Stimulated activated CD4-positive, alpha-beta T cell treated with anti-CD3 and anti-CD28 coated beads, Interleukin-2, amount 100 ng/mL, for 48 hours (primary cell): ENCODE measurements at places on chromosomes 7 and 10.
A peak's percentile ranks its signal among the peaks of the same experiment; 100 is the strongest.

DNA sequence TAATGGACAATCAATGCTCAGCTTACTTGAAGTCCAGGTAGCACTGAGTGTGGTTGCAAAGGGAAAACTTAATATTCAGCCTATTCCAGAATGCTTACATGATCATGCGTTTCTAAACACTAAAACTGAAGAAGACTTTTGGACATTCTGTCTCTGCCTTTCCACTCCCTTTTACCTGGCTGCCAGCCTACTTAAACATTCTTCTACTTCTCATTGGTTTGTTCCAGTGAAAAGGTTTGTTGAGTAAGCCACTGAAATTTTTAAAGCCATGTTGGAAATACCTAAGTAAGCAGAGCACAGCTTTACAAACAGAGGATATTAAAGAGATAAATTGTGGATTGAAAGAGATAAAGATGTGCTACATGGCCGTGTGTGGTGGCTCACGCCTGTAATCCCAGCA, 1280.8 kb upstream of the AUTS2 start:
- DNase-seq, result no peak

DNA sequence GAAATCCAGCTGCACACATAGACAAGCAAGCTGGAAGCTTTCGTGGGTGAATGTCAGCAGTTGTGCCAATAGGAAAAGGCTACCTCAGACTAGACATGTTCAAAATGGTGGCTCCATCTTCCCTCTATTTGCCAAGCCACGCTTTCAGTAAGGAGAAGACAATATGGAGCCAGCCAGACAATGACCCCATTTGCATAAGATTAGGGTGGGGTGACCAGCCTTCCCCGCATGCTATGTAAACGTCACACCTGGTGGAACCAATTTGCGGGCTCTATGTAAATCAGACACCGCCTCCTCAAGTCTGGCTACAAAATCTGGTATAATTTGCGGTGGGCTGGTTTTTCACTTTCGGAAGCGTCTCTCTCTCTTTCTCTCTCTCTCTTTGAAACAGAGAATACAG, 297.4 kb upstream of the PCDH15 start:
- no peak for DNase-seq

DNA sequence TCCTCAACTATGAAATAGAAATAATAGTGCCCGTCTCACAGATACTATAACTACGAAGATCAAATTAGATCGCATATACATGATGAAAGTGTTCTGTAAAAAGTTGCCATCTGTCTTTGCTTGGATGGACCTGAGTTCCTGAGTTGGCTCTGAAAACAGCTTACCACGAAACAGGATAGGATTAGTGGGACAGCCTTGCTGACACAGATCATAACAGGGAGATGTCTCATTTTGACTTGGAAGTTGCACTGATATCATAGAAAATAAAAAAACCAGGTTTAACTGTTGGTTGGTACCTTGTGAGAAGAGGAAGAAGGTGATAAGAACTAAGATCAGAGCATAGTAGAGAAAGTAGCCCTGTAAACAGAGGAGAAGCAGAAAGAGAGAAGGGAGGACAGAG, 79.3 kb upstream of the AGBL3 start:
- DNase-seq, result no peak

DNA sequence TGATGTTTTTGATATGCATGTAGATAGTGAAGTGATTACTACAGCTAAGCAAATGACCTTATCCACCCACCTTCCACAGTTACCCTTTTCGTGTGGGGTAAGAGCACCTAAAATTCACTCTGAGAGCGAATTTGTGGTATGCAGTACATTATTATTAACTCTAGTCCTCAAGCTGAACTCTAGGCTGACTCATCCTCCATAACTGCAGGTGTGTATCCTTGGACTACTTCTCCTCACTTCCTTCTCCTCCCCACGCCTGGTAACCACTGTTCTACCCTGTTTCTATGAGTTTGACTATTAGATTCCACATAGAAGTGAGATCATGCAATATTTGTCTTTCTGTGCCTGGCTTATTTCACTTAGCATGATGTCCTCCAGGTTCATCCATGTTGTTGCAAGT, 484.6 kb downstream of the GATA3 start:
- no peak for DNase-seq

DNA sequence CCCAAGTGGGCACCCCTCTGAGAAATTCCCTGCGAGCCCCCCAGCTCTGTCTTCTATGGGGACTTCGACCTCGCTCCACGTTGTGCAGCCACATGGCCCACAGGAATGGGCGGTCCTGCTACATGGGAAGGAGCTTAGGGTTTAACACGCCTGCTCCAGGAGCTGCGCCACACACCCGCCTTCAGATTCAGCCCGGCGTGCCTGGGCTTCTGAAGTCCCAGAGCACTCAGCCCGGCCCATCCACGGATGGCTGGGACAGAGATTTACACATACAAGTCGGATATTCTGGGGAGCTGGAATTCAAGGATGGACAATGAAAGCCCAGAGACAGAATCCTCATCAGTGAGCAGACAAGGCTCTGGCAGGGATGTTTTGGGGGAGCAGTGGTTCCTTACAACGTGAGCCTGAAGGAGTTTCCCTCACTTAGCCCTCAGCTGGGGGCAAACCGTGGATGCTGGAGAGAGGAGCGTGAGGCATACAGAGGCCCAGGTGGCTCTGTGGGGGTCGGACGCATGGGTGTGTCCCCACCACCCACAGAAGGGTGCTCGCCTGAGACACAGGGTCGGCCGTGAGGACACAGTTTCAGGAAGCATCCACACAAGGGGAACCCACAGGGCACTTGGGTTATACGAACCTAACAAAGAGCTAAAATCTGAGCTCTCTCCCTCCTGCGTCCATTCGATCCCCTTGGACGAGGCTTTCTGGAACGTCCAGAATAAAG, 372.9 kb downstream of the DNAJB6 start:
- DNase-seq, result no peak

DNA sequence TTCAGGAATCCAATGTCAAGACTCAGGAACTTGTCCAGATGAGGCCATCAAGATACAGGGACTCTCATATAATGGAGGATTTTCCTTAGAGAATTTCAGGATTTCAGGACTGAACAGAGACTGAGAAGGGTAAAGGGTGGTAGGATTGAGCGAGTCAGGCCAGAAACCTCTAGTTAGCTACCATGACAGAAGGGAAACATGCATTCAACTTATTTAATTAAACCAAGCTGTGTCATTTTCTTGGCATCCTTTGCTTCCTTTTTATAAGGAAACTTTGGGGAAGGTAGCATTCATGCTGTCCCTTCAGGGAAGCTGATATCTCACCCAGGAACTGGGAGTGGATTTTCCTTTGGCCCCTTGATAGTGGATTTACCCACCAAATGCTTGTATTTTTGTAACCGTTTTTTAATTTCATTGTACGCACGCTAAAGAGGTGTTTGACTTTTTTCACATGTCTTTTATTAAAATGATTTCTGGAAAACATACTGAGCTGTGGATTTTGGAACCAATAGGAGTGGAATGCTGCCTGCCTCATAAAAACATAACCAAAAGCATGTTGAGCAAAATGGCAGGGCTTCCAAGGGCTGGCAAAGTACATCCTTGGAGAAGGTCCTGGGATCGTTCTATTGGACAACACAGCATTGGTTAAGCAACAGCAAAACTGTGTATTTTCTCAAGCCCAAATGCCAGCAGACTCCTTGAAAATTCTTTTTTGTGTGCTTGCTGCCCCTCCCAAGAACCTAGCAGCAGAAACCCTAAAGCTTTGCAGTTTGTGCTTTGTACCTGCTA, 104.5 kb downstream of the CXCL12 start:
- DNase-seq, result no peak

DNA sequence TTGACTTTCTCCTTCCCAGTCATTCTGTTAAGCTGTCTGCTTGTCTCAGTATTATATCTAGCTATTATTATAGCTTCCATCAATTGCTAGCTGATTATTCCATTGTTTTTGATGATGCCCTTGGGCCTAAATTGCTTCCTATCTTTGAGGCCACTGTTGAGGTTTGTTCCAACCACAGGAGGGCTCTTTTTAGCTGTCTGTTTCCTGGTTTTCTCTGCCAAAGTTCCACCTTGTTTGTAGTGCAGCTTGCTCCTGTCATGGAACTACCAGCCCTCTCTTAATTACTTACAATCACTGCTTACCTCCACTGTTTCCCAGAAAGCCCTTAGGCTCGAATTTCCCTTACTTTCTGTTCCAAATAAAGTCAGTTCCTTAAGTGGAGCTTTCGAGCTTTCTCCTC, 118.7 kb upstream of the SEC61G start:
- DNase-seq, result no peak

DNA sequence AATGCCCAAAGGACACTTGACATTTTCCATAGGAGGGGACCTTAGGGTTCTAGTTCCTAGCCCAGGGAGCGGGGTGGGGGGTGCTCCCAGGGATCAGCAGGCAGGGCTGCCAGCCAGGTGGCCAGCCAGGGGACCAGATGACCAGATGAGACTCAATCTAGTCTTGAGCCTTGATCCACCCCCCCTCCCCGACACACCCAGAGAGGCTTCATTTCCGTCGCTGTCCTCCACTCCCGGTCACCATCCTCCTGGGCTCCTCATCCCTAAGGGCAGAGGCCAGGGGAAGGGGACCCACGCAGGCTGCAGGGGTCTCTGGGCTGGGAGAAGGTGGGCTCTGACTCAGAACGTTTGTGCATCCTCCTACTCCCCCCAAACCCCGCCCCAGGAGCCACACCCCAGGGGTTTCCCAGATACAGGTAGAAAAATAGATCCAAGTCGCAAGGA, 1.0 kb downstream of the STX1A start:
- DNase-seq, result no peak

DNA sequence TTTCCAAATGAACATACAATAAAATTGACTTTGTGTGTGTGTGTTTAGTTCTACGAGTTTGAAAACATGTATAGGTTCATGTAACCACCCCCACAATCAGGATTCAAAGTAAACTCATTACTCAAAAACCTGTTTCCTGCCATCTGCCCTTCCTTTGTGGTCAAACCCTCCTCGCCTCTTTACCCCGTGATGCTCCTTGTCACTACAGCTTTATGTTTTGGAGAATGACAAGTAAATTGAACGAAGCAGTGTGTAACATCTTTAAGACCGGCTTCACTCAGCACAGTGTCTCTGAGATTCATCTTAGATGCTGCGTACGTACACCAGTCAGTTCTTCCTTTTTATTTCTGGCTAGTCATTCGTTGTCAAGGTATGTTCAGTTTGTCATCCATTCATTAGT, 54.6 kb upstream of the MKI67 start:
- peak; percentile 20 for DNase-seq

GRCh38 chr10:70500368-70500767, 21.8 kb downstream of the PALD1 start:
- no peak for DNase-seq

DNA sequence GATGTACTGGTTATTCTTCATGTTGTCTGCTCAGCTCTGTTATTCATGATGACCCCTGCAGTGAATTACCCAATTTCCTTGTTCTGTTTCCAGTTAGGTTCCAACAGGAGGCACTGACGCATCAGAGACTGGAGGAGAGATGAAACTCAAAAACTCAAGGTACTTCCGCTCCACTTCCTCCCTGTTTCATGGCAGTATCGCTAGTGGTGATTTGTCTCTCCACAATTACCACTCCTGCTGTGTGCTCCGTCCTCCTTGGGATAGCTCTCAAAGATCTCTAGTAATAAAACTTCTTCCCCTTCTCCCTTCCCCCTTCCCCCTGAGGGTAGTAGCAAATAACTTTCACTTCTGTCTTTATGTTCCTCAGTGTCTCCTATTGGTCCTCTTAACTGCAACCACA, 107.4 kb upstream of the ABCB5 start:
- DNase-seq, result no peak

DNA sequence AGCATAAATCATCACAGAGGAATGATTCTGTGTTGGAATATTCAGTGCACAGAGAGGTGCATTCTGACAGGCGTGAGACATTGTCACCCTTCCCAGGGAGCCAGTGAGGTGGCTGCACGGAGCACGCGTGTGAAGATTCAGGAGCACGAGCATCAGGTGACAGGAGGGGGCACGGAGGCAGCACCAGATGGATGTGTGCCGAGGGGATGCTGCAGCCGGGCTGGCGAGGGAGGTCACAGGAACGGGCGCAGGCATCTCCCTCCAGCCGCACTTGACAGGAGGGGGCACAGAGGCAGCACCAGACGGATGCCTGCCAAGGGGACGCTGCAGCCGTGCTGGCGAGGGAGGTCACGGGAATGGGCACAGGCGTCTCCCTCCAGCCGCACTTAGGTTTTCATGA, 66.5 kb downstream of the DIP2C start:
- DNase-seq, result no peak

DNA sequence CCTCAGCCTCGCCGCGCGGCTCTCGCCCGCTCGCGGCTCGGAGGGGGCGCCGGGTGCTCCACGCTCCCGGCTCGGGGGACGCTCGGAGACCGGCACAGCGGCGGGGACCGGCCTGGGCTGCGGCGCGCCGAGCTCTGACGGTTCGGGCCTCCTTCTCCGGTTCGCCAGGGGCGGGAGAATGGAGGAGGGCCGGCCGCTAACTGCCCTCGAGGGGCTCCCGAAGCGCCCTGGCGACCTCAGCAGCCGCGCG, 232 bp upstream of the GRID1 start:
- DNase-seq, result no peak

DNA sequence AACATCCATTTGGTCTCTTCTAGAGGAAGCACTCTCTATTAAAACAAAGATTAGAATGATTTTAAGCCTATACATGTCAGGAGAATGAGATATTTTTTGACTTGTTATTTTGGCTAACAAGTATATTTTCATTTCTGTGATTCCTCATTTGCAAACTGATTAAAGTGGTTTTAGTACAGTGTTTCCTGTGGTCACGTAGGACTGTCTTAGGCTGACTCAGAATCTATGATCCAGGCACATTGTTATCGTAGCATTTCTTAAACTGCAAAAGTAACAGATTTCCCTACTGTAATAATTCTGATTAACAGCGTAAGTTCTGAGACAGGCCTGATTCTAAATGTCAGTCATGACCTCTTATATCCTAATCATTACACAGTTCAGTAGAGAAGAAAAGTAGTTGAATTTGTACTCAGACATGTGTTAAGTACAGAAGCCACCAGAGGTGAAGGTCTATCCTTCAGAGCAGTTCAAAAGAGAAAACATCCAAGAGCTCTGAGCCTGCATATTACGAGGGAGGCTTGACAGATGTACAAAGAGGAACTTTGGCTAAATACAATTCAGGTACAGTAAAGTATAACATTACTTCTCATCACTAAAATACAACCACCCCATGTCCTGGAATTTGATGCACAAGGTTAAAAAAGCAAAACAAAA, 124.1 kb upstream of the TEX47 start:
- DNase-seq, result no peak

GRCh38 chr10:112753961-112754411, 196.1 kb upstream of the TCF7L2 start:
- DNase-seq, result no peak

DNA sequence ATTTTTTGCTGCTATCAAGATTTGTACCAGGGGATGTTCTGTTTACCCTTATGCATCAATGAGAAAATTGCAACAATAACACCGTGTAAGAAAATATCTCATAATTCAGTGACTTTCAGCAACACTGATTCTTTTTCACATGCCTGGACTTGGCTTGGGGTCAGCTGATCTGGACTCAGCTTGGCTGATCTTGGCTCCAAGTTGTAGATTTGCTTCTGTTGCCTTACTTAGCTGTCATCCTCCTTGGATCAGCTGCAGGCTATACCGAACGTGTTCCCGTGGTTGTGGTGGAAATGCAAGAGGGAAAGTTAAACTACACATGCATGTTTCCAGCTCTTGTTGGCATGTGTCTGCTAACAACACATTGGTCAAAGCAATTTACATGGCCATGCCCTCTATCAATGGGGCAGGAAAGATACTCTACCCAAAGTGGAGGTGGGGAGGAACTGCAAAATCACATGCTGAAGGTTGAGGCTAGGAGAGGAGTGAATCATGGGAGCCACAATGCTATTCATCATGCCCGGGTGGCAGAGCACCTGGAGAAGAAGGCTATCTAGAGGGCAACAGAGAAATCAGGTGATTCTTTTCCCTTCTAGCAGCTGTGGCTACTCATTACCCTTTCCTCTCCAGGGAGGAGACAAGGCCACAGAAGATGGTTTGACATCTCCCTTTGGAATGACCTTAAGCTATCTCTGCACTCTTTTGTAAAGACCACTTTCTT, 1276.3 kb upstream of the AUTS2 start:
- no peak for DNase-seq
